ENCODE measurements at places on chromosomes 2 and 18.

GRCh38 chr2:120262761-120263428 is 10.2 kb downstream of the RALB start:
- no peak for DNase-seq

DNA sequence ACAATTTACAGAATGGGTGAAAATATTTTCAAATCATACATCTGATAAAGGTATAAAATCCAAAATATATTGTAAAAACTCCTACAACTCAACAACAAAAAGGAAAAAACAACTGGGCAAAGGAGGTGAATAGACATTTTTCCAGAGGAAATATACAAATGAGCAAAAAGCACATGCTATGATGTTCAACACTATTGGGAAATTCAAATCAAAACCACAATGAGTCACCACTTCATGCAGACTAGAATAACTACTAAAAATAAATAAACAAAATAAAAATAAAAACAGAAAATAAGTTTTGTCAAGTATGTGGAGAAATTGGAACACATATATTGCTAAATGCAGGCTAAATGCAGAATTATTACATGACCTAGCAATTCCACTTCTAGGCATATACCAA is 120.9 kb downstream of the FSIP2 start:
- no peak for DNase-seq

- DNase-seq: no peak
Measured at GRCh38 chr2:7987992-7988391, 693.9 kb upstream of the ID2 start.

GRCh38 chr2:236781933-236782816 is 212.6 kb downstream of the ACKR3 start:
- no peak for DNase-seq

DNA sequence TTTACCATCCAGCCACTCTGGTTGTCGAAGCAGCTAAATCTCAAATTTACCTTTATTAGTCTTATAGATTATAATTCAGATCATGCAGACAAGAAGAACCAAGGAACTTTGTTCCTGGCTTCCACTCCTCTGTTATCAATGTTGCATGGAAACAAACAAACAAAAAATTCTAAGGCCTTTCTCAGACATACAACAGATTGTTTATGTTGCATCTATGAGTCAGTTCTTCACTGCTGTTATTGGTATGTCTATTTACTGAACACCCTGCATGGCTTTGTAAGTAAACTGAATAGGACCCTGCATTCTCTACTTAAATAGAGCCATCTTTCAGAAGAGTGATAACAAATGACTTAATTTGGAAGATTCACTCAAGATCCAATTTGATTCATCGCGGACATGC is 1.6 kb upstream of the ANKRD44 start:
- no peak for DNase-seq

- DNase-seq: peak; percentile 39
Measured at GRCh38 chr2:241271706-241272302, 43.7 kb downstream of the HDLBP start.

GRCh38 chr18:9521770-9522169 is 46.5 kb downstream of the RALBP1 start:
- DNase-seq: no peak

- DNase-seq: no peak
Measured at GRCh38 chr2:72682061-72682460, 143.8 kb downstream of the EXOC6B start.

DNA sequence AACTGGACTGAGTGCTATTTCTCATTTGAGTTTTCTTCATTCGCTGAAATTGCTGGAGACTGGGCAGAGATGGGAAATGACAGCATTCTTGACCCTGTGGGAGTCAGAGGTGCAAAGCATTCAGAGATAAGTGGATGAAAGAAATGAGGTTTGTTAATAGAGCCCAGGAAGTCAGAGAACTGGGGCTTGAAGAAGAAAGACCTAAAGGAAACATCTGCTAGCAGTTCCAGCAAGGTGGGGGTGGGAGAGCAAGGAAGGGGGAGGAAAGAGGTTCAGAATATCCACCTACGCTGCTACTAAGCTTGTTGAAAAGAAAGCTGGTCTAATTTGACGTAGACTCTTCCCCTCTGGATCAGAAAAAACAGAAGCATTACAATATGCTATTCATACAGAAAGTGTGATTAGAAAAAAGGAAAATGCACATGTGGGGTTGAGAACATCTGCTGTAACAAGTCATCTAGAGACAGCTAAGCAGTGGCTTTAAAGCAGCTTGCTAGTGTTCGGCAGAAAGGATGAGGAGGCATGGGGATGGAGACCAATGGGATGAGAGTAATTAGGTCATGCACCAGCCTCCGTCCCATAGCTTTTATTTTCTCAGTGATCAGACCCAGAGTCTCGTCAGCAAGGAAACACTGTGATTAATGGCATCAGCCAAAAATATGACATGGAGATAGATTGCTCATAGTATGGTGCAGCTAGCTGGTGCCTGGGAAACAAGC is 29.7 kb downstream of the NAB1 start:
- DNase-seq: no peak

- no peak for DNase-seq
Measured at GRCh38 chr2:239579081-239579480, 178.3 kb upstream of the HDAC4 start.

DNA sequence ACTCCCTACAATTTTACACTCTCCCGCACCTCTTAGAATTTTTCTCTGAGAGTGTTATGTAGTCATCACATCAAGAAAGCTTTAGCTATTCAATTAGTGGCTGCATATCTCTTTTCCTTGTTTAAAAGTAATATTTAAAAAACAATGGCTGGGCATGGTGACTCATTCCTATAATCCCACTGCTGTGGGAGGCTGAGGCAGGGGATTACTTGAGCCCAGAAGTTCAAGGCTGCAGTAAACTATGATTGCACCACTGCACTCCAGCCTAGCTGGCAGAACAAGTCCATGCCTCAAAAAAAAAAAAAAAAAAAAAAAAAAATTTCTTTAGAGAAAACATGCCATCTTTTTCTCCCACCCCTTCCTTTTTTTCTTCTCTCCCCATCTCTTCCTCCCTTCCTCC is 44.3 kb downstream of the AQP4 start:
- DNase-seq: no peak

DNA sequence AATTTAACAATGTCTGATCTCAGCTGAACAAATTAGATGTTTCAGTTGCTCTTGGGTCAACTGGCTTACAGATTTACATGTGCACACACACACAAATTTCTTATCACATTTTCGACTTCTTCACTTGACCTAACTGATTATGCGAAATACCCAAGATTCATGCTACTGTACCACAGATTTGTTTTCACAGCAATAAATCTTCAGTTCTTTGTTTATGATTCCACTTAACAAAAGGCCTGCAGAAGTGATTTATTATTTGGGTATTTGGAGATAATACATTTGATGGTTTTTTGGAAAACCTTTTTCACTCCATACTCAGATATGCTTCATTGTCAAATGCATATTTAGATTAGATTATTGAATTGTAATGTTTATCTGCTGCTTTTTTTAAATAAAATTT is 129.0 kb downstream of the GALNT1 start:
- DNase-seq: no peak

DNA sequence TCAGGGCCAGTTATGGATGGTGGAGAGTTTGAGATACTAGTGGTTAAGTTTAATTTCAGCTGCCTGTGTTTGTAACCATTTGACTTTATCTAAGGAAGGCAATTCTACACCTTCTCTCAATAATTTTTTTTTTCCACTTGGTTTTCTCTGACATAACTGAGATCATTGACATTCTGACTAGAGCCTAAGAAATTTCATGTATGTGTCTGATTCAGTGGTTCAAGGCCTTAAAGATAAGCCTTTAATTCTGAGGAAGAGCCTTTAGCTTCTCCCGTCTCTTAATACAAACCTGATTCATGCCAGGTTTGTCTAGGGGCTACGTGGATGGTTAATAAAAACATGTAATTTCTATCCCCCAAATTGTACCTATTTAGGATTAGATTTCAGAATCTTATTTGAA is 971.4 kb downstream of the DPP10 start:
- no peak for DNase-seq

GRCh38 chr18:51734576-51734975 is 537.1 kb upstream of the MEX3C start:
- DNase-seq: no peak

DNA sequence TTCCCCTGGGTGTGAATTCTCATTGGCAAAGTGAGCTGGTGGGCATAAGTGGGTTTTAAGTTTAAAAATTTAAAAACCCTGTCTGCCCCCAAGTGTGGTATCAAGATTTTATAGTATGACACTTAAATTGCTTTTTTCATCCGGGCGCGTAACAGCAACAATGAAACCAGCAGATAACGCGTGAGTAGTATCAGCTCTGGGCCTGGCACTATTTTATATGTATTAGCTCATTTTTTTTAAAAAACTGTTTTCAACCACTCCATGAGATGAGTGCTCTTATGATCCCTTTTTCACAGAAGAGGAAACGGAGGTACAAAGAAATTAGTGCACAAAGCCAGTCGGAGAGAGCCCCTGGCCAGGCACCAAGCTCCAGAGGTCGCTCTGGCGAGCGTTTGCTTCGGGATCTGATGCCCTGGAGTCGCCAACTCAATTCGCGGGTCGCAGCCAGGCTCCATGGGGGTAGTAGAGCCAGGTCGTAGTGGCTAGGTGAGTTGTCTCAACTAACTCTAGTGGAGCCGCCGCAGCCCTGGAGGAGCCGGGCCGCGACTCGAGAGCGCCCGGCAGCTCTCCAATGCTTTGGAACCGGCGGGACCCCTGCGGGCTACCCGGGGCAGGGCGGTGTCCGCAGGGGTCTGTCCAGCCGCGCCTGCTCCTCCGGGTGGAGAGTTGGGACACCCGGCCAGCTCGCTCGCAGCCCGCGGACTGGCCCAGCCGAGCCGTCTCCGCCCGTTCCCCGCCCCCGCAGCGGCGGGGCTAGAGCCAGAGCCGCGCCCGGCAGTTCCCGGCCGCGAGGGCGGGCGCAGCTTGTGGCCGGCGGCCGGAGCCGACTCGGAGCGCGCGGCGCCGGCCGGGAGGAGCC is at the start of gene IL1R1:
IL1R1 (plus strand) TSS at position 777 of the 859 bp plus-strand sequence. CDS start 14,979 bp downstream, outside the sequence.
- DNase-seq: peak; percentile 43

DNA sequence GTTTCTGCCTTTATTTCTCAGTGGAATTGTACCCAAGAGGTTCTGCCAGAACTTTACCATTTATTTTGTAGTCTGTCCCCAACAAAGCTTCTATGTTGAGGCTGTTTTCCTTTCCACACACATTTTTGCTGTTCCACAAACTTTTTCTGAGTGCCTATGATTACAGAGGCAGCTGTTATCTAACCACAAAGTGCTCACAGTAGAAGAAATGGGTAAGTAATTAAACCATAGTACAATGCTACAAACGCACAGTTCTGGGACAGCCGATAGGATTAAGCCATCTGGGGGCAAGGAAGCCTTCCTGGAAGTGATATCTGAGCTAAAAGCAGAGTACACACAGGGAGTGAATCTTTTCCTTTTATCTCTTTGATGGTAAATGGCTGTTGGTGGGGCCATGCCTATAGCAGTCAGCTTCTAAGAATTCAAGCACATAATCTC is 3.9 kb upstream of the MGAT4A start:
- no peak for DNase-seq

- DNase-seq: no peak
Measured at GRCh38 chr18:28716338-28716737, 539.4 kb upstream of the CDH2 start.

DNA sequence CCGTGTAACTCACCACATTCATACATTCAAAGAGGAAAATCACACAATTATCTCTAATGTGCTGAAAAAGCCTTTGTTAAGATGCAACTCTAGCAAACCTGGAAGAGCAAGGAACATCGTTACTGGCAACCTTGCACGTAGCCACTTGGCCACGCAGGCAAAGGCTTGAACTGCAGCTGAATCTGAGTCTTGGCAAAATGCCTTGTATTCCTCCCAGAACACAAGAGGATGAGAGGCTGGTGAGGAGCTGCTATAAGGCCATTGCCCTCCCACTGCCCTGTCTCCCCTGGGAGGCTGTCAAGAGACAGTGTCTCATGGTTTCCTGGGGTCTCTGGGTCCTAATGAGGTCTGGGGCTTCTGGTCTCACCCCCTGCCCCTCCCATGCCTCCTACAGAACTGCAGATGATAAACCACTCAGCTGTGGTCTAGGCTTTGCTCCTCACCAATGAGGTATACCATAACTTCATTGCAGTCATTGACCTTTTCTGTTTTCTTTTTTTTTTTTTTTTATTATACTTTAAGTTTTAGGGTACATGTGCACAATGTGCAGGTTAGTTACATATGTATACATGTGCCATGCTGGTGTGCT is 141.4 kb downstream of the SPP2 start:
- DNase-seq: no peak

DNA sequence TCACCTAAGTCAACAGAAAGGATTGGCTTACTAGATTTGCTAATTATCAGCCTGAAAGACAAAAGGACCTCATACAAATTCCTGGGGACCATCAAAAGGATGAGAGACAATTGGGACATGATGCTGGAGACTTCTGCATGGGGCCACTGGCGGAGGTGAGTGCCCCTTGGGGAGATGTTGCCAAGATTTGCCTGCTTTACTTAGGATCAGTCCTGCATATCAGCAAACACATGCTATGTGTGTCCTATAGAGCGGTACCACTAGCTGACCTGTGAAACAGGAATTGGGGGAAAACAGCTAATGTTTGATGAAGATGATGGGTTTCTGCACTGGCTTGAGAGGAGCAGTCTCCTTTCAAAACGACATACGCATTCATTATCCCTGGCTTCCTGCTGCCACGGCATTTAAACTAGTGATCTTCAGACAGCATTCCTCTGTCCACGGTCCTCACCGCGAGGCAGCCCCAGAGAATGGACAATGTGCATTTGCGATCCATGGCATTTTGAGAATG is 104.2 kb downstream of the TGIF1 start:
- DNase-seq: no peak

GRCh38 chr18:55501579-55501978 is 86.4 kb downstream of the TCF4 start:
- DNase-seq: no peak

- DNase-seq: no peak
Measured at GRCh38 chr18:63078471-63078870, 241.1 kb downstream of the BCL2 start.

DNA sequence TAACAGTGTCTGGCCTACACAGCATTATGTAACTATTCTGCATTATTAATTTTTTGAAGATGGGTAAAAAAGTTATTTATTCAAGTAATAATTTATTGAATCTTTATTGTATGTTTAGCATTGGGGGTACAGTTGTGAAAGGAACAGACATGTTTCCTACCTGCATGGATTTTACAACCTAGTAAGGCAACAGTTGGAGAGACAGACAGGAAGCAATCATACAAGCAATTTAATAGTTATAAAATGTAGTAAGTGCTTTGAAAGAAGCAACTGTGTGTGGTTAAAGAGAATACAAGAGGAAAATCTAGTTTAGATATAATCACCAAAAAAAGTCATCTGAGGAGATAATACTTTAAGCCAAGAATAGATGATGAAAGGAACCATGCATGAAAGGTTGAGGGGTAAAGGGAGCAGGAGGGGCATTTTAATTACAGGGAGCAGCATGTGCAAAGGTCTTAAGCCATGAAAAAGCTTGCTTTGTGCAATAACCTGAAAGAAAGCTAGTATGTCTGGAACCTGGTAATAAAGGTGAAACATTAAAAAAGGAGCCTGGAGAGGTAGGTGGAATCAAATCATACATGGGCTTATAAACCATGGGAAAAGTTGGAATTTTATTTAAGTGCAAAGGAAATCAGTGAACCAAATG is 140.8 kb downstream of the PIK3C3 start:
- no peak for DNase-seq

All from GOT3 (cell line).